ENCODE measurements at places on chromosomes 7 and 10.

DNA sequence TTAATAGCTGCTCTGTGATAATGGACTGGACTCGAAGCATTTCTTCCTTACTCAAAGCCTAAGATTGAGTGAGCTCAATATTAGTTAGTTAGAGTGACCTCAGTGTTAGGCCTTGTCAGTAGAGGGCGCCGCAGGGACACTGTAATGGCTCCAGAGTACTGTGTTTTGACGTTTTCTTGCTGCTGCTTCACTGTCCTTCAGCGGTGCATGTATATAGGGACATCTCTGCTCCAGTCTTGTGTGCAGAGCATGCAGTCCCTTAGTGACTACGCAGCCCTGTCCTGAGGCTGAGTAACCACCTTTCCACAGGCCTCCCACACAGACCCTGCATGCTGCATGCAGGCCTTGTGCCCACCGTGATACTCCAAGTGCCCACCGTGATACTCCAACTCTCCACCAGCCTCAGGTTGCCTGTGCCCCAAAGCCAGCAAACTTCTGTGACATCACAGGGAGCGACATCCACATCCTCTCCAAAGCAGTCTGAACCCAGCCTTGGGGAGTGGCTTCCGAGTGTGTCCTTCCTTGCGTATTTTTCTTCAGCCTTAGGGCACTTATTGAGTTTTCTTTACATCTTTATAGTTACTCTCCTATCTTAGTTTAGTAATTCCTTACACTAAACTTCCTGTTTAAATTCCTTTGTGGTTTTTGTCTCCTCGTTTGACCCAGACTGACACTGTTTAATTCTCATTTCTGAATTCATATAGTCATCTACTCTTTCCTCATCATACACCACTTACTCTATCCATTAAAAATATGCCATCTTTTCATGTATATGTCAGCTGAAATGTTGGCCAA, 118.2 kb downstream of the JAZF1 start:
- DNase-seq: no peak

DNA sequence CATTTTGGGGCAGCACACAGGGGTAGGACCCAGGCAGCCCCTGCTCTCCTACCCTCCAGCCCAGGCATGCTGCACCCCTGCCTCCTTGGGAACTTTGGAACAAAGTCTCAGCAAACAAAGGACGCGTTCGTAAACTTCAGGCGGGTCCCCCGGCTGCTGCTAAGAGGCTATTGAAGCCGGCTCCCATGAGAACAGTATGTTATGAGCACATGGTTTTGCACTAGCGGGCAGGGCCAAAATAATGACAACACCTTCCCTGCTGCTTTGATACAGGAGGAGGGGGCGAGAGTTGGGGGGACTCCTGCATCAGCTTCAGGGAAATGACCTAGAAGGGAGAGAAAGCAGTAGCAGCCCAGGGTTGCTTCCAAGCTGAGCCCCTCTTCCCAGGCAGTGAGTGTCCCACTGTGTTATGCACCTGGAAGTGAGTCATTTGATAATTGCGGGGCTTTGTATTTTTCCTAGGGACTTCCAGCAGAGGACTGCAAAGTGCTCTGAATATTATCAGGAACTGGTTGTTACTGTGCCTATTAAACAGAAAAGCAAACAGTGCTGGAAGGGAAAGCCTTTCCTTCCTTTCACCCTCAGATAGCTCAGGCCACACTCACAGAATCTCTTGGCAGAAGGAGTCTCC, 6.9 kb downstream of the ITPRIP start:
- no peak for DNase-seq

GRCh38 chr10:96642973-96643372, 56.2 kb upstream of the TM9SF3 start:
- no peak for DNase-seq

- no peak for DNase-seq
Measured at GRCh38 chr10:46311501-46311951, 24.7 kb downstream of the ANTXRL start.

DNA sequence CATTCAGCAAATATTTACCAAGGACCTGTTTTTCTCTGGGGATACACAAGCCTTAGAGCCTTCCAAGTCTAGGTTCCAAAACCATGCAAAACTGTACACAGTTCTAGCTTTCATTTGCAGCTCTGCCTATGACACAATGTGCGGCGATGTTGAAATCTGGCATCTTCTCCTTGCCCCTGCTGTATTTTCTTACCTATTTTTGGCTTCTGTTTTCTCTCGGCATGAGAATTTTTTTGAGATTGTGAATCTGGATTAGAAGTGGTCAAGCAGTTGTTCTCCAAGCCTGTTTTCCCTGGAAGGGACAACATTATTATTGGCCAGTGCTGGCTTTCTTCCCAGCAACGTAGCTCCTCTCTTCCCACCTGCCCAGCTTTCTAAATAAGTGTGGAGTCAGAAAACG, 176.3 kb downstream of the CREB5 start:
- no peak for DNase-seq

DNA sequence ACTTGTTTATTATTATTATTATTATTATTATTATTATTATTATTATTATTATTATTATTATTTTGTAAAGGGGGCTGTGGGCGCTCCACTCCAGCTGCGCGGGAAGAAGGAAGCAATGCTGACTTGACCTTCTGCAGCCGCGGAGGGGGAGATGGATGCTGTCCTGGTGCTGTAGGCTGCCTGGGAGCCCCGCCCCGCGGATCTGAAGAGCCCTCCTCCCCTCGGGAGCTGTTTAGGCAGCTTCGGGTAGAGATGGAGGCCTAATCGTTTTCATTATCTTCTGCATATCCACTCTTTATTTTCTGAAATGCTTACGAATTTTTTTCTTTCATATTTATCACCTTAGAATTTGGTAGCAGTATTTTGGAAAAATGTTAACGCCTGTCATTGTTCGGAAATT, 101.2 kb upstream of the KLF6 start:
- no peak for DNase-seq

DNA sequence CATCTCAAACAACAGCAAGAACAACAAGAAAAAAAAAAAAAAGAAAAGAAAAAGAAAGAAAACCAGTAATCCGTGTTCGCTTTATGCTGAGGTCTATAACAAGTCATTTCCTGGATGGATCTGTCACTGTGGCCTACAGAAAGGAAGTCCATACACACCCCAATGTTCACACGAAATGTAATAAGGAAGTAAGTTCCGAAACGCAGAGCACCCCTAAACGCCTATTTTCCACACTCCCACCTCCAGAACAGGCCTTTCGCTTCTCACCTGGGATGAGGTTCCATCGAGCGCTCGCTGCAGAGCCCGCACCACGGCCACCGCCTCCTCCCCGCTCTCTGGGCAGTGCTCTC, 735 bp downstream of the ZNF394 start:
- no peak for DNase-seq

DNA sequence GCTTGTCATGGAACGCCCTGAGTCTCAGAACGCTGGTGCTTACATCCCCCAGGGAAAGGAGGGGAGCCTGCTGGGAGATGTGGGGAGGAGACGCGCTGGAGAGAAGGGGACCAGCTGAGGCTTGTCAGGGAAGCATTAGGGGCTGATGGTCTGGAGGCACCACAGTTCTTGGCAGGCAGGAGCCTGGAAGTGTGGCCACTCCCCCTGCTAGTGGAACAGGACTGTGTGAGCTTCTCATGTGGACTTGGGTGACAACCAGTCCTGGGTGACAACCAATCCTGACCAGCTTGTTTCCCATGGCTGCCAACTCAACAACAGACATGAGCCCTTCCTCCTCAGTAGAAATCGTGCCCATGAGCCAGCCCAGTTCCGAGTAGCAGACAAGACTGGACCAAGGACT, 87.8 kb downstream of the SPDYE5 start:
- DNase-seq: no peak

DNA sequence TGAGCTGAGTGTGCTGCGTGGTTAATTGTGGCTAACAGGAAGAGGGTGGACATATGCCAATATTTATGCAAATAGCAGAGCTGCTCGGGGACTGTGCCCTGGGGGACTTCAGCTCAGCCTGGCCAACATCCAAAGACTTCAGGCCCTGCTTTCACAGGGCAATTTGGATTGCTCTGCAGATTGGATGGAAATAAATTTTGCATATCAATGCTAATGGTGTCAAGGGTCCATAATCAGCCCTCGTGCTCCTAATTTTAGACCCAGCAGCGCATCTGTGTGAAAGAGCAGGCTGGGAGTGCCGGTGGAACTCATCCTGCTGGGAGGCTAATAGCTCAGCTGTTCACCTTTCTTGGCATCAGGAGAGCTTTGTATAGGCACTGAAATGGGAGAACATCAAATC, 270.1 kb downstream of the TCERG1L start:
- DNase-seq: no peak

- DNase-seq: no peak
Measured at GRCh38 chr7:87918740-87919139, 15.3 kb upstream of the ADAM22 start.

GRCh38 chr7:70736715-70737460, 395.1 kb upstream of the GALNT17 start:
- no peak for DNase-seq

- DNase-seq: no peak
Measured at GRCh38 chr7:150415161-150416153, 35.0 kb upstream of the GIMAP8 start.

GRCh38 chr7:2512179-2512661, 7.4 kb upstream of the LFNG start:
- DNase-seq: no peak

- no peak for DNase-seq
Measured at GRCh38 chr10:100518761-100519241, 860 bp downstream of the SEC31B start.

- no peak for DNase-seq
Measured at GRCh38 chr10:21891439-21891838, 112.1 kb downstream of the DNAJC1 start.

GRCh38 chr7:131400681-131401176, 73.1 kb downstream of the MKLN1 start:
- no peak for DNase-seq

DNA sequence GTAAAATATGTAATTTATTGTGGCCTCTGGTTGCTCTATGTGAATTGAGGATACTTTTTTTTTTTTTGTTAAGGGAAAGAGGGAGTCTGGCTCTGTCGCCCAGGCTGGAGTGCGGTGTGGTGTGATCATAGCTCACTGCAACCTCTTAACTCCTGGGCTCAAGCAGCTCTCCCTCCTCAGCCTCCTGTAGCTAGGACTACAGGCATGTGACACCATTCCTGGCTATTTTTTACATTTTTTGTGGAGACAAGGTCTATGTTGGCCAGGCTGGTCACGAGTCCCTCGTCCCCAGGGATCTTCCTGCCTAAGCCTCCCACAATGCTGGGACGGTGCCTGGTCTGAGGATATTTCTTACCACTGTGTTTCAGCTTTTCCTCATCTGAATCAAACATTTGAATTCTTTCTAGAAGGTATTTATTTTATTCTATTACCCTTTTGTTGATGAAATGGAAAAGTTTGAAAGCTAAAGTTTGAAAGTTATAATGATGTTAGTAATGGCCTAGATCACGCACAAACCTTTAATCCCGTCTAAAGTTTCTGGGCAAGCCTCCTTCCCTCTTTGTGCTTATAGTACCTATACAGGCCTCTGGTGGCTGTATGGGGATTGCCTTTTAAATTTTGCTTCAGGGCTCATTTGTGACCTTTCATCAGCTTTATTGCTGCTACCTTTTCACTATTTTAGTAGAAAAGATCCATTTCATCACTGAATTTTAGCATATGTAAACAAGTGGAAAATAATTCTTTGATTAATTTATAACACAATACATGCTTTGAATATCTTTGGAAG, 2.0 kb downstream of the IFRD1 start:
- DNase-seq: no peak

GRCh38 chr10:29332761-29333148, 43.9 kb downstream of the LYZL1 start:
- no peak for DNase-seq

GRCh38 chr7:99098824-99099498, 44.9 kb downstream of the SMURF1 start:
- DNase-seq: no peak

DNA sequence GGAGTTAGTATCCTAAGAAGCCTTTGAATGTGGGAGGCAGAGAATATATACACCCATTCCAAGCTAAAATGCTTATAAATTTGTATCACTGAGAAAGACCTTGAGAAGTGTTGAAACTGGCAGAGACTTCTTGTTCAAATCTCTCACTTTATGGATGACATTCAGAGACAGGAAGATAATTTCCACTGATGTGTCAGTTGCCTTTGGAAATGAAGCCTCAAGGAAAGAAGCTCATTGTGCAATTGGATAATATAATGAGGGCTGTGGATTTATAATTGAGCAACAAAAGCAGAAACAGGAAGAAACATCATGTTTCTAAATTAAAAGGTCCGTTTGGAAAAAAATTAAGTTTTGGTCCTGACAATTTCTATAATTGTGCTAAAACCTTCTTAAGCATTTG, 789.9 kb upstream of the IGFBP3 start:
- no peak for DNase-seq

GRCh38 chr7:6654842-6655610, 17.9 kb downstream of the ZNF316 start:
- no peak for DNase-seq

DNA sequence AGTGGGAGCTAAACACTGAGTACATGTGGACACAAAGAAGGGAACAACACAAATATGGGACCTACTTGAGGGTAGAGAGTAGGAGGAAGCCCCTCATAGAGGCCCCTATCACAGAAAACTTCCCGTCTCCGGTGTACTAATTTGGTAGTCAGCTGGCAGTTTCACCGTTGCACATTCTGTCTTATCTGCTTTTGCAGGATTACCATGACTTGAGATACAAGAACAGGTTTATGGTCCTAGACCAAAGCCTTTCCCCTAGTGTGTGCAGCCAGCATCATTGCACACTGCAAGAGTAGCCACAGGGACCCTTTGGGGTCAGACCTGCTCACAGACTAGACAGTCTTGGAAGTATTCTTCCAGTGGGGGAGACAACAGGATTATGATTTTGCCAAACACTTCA, 5.9 kb upstream of the IFIT1B start:
- no peak for DNase-seq

DNA sequence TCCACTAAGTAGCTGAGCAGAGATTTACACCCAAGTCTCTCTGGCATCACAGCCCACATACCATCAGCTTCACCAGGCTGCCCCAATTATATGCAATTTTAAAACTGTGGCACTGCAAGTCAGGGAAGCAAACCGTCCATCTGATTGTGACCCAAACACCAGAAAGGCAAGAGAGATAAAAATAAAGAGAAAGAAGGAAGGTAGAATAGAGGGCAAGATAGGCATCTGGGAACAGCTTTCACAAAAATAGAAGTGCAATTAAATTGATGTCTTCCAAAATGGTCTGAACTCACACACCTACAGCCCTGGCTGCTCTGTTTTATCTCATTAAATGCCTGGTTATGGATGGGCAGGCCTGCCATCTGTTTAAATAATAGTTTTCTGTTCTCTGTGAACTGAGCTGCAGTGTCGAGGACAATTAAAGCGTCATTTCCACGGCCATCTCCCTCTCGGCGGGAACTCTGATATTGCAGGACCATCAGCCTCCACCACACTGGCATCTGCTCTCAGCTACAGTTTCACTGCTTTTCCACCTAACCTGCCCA, 509.1 kb downstream of the INHBA start:
- DNase-seq: no peak
